Activated effector memory CD4-positive, alpha-beta T cell treated with Interleukin-2 at 50 U/mL for 16 hours (primary cell): ENCODE measurements at places on chromosomes 7 and 10.

DNA sequence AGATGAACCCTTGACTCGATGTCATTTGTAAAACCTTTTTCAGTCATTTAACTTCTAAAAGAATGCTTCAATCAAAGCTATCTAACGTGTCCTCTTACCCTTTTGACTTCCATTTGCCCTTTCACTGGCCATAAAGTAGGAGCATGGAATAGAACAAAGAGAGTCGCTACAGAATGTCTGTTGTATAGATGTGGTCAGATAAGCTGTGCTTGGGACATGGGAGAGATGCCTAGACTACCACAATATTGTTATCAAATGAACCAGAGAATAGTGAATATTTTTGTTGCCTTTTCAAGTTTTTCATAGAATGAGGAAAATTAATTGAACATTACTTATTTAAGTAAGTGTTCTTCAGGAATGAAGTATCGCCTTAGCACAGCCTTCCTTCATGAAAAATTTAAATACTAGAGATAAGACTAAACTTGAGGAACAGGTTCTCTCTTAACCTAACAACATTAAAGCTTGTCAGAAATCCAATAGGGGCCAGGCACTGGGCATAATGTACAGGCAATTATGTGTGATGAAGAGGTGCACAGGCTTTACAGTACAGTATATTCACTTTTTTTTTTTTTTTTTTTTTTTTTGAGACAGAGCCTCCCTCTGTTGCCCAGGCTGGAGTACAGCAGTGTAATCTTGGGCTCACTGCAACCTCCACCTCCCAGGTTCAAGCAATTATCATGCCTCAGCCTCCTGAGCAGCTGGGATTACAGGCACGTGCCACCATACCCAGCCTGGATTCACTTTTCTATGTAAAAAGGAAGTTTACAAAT lies 7.5 kb upstream of the KMT2E start:
- no peak for DNase-seq

GRCh38 chr7:46672861-46673260 lies 751.8 kb upstream of the IGFBP3 start:
- no peak for DNase-seq

DNA sequence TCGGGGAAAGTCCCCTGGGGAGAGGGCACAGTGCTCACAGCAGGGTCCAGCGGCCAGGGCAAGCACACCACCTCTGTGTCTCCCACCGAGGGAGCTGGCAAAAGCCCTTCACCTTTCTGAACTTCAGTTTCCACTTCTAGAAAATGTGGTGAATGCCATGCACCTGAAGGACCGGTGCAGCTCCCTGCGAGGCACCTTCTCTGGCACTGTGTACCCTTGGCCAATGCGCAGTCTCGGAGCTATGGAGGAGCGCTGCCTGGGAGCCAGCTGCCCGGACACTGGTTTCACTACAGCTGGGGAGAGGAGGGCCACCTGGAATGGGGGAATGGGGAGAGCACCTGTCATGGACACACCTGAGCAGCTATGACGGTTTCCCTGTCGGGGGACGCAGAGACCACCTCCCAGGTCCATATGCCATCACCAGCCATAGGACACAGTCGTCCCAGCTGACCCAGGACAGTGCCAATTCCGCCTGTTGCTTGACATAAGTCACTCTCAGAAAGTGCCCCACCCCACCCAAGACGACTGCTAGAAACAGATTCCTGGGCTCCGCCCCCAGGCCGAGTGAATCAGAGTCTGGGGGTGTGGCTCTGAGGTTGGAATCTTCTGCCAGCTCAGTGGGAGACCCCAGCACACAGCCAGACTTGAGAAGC lies 16.8 kb downstream of the RASGEF1A start:
- DNase-seq, result no peak

DNA sequence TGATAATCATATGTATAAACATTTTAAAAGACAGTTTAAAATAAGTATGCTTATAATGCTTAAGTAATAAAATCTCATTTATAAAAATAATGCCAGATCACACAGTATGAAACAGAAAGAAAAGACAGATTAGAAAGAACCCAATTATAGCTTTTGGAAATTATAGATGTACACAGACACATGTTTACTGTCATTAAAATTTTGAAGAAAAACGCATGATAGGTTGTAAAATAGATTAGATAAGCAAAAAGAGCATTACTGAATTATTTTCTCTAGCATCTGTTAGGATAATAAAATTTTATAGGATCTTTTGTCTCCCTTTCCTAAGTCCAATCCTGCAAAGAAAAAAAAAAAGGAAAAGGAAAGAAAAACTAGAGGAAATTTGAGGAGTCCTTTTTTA lies 1107.3 kb upstream of the LRRN3 start:
- DNase-seq, result no peak

DNA sequence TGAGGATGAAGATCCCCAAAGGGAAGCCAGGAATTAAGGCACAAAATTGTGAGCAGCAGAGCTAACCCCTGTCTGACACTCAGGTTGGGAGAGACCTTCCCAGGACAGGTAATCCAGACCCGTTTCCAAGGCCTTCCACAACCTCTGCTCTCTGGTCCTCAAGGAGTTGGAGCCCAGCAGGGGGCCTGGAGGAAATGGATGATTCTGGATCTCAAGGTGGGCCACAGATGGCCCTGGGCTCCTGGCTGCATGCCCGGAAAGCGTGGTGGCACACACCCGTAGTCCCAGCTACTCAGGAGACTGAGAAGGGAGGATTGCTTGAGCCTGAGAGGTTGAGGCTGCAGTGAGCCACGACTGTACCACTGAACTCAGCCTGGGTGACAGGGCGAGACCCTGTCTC lies 42.3 kb downstream of the DPYSL4 start:
- DNase-seq, result no peak

DNA sequence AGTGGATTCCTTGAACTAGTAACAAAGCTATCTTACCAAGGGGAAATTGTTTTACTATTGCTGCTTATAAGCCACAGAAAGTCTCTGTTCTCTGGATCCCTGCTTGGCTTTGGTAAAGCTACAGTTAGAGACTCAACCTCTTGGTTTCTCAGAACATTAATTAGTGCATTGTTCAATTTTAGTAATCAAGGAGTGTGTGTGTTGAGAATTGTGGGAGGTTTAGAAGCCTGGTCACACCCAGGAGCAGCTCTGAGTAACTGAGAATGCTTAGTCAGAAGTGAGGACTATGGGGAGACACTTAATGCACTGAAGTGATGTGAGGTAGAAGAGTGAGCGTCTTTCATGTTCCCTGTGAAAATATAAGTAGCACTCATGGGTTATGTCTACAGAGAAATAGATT lies 8.2 kb upstream of the ACTA2 start:
- no peak for DNase-seq
